Activated T-cell treated with anti-CD3 and anti-CD28 coated beads for 4 hours (primary cell): ENCODE measurements at places on chromosomes 3 and 15.

- no peak for DNase-seq
These were observed 3.4 kb downstream of the POC1A start for GRCh38 chr3:52150860-52151259.

- no peak for DNase-seq
These were observed 273.3 kb downstream of the ZNF385D start for GRCh38 chr3:21477541-21478288.

GRCh38 chr3:74614107-74614967 is at the start of gene CNTN3:
Gene CNTN3, minus strand, starts transcription at chr3:74614659. Its CDS starts 93,547 bp downstream, at chr3:74521112.
- DNase-seq: no peak

DNA sequence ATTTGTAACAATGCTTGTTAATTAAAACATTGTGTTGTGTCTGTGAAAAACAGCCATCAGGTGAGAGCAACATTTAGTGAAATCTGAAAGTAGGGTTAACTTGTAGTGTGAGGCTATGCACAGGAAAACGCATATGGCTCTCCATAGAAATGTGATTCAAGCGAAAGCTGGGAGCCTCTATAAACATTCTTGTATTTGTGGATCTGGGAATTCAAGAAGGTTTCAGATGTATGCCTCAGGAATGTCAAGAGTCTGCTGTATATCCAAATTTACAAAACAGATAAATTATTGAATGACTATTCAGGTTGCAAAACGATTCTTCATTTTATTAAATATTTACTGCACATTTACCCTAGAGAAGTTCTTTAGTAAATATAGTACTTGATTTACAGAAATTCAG is 166.0 kb downstream of the THSD4 start:
- DNase-seq: no peak

GRCh38 chr3:55128225-55128823 is 200.5 kb upstream of the LRTM1 start:
- no peak for DNase-seq

GRCh38 chr3:161474741-161475140 is 21.9 kb upstream of the OTOL1 start:
- DNase-seq: no peak

GRCh38 chr3:133987948-133988484 is 41.7 kb downstream of the SLCO2A1 start:
- DNase-seq: no peak
